Transverse colon (tissue), 4 donors: ENCODE measurements at places on chromosomes 5 and 9. TPM values are rescaled to one million over a fixed set of nuclear protein-coding genes. Genes with fewer than 3 reads are reported as not detected.

The ZNF462 gene
- 21.3 TPM for total RNA-seq

The PDGFRB gene
- 56.3 TPM for total RNA-seq

GRCh38 chr9:86664603-86665002 lies 282.7 kb downstream of the GAS1 start:
- no peak for DNase-seq

DNA sequence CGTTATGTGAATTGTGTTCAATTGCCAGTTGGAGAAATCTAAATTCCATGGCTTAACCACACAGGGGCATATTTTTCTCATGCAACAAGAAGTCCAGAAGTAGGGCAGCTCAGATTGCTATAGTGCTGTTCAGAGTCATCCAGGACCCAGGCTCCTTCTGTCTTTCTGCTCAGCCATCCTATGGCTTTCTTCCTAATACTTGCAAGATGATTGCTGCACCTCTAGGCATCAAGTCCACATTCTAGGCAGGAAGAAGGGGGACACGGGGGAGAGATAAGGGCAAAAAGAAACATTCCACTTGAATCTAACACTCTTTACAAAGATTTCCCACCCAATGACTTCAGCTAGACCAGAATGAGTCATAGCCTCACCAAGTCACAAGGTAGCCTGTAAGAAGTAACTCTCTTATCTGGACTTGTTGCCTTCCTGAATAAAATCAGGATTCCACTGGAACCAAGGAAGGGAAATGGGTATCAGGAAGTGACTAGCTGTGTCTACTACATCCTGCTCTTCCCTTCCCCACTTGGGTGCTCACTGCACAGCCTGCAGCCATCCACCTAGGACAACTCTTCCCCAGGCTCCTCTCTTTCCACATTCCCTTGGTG lies 5.3 kb downstream of the ERAP2 start:
- no peak for DNase-seq

DNA sequence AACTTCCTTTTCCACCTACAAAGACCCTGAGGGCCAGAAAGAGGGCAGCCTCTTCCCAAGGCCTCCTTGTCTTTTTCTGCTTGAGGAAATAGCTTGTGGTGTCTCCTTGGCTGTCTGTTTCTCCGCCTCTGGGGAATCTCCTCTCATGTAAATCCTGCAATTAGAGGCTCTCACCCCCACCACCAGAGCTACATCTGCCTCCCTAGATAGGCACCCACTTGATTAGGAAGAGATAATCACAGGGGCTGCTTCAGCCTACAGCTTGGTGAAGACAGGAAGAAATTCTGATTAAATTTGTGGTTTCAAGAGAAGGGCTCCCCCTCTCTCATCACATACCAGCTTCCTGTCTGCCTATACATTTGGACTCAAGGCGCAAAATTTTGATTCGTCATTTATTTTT lies 75.6 kb downstream of the TLR4 start:
- DNase-seq = no peak

- DNase-seq = no peak
Observed at GRCh38 chr5:181258576-181258975, 2.4 kb downstream of the TRIM52 start.
